Hippocampal formation (tissue), 2 donors: ENCODE measurements at places on chromosomes 1 and 21.

GRCh38 chr1:114135786-114136185 lies 17.9 kb downstream of the SYT6 start:
- no peak for DNase-seq

DNA sequence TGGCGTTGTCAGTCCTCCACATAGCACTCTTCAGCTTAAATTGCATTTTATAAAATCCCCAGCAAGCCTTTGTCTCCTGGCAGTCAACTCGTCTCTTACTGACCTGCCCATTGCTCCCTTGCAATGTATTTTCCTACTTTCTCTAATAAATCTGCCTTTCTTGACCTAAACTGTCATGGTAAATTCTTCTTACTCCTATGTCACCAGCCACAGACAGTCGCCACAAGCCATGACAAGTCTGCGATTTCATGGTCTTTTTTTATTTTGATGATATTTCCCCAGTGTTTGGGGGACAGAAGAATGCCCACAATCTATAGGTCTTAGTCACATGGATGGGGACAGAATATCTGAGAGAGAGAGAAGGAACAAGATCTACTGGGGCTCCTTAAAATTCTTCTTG lies 8.4 kb downstream of the IFNAR2 start:
- DNase-seq = no peak

- DNase-seq = no peak
Observed at GRCh38 chr1:243409284-243409683, 153.4 kb downstream of the SDCCAG8 start.

DNA sequence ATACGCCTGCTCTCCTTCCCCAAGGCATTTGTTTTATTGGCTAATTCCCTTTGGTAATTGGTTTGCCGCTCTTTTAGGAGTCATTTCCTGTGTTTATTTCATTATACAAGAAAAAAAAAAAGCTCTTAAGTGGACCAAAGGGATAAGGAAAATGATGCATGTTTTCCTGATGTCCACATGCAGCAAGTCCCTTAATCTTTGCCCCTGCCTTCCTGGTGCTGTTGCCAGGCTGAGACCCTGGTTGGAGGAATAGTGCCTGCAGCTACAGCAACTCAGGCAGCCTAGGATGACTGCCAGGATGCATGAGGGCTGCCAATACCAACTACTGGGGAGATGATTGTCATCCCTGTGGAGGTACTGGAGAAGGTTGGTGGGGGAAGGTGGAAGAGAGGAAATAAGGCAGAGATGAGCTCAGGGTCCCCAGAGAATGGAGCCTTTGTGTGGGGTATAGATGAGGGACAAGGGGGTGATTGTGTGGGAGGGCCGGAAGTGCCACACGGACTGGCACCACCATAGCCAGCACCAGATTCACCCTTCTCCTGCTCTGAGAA lies 6.1 kb upstream of the GATAD2B start:
- DNase-seq = peak; percentile 88

DNA sequence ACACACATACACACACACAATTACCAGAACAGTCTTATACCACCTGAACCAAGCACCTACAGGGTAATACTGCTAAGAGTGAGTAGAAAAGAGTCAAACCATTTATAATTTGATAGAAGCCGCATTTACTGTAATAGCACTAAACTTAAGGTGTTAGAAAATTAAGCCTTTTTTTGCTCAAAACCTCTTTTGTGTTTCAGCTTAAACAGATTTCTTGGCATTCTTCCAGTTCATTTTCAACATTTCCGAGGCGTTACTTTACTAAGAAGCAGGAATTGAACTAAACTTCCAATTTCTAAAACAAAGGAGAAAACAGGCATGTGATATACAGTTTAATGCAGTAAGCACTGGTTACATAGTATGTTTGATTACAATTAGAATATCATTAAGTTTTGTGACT lies 387.2 kb downstream of the NCAM2 start:
- DNase-seq = no peak

DNA sequence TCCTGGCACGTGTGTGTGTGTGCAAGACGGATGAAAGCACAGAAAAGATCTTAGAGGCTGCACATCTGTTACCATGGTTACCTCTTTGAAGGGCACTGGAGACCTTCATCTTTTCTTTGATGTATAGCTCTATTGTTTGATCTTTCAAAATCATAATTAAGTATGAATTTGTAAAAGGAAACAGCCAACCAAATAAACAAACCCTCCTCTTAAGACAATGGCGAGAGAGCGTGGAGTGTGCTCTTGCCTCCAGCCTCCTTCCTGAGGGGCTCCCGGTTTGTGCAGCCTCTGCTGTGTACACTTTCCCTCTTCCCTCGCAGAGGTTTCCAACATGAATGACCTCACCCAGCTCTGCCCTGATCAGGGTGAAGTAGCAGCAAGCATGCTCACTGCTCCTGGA lies 27.9 kb downstream of the CACNA1S start:
- DNase-seq = no peak

DNA sequence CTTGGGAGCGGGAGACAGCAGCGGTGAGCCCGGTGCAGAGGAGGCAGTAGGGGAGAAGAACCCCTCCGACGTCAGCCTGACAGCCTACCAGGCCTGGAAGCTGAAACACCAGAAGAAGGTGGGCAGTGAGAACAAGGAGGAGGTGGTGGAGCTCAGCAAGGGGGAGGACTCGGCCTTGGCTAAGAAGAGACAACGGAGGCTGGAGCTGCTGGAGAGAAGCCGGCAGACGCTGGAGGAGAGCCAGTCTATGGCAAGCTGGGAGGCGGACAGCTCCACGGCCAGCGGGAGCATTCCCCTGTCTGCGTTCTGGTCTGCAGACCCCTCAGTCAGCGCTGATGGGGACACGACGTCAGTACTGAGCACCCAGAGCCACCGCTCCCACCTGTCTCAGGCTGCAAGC lies 32.9 kb downstream of the STYXL2 start:
- DNase-seq = no peak

GRCh38 chr1:178614286-178614685 lies 101.4 kb downstream of the TEX35 start:
- no peak for DNase-seq

DNA sequence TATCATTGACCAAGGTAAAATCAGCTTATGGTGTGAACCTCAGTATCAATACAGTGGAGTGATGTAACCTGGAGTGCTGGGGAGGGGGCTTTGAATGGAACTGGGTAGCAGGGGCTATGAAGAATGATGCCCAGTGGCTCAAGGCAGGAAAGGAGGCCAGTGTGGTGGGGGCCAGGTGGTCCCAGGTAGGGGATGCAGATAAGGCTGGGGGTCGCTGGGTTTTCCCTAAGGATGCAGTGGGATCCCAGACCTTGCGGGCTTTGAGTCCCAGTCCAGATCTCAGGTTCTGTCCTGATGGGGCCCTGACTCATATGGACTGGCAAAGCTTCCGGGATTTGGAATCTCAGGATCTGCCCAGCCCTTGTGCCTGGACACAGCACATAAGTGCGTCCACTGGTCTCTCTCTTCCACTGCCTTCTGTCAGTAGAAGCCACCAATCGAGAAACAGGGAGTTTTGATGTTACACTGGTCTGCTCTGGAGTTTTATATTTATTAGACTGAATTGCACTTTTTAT lies 52.0 kb downstream of the S100B start:
- no peak for DNase-seq

GRCh38 chr21:24636696-24637095 lies 970.6 kb downstream of the MRPL39 start:
- no peak for DNase-seq

- DNase-seq = no peak
Observed at GRCh38 chr21:17539743-17540341, 27.0 kb downstream of the CXADR start.

GRCh38 chr1:240608707-240609106 lies 3.2 kb downstream of the GREM2 start:
- no peak for DNase-seq

GRCh38 chr1:66681686-66682085 lies 70.6 kb upstream of the DYNLT5 start:
- DNase-seq = no peak

DNA sequence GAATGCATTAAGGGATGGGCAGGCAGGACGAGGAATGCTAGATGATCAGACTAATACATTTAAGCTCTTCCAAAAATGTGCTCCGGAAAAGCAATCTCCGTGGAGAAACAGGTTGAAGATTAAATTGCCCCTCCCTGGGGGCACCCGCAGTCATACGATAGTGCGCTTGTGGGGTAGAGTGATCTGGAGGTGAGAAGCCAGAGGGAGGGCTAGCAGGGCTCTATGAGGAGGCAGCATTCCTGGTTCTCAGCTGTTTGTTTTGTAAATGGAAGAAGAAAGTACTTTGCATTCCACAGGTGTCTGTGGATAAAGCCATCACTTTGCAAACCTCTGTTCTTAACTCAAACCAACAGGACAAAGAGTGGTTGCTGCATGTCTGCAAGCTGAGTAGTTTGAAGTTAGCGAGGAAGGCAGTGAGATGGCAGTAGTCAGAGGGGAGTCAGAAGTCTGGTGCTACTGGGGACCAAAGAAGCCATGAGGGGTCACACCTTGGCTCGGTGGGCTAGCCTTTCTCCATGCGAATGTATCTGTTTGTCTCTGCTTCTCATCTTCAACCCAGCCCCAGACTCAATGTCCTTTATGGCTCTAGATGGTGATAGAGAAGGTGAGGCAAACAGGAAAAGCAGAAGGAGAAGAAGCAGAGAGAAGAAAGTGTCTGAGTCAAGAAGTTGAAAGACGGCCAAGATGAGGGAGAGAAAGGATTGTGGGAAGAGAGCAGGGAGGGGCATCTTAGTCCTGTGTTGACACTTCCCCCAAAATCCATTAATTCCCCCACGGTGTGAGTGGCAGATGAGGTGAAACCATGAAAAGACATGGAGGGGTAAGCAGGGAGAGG lies 65.2 kb upstream of the GJA8 start:
- DNase-seq = no peak

DNA sequence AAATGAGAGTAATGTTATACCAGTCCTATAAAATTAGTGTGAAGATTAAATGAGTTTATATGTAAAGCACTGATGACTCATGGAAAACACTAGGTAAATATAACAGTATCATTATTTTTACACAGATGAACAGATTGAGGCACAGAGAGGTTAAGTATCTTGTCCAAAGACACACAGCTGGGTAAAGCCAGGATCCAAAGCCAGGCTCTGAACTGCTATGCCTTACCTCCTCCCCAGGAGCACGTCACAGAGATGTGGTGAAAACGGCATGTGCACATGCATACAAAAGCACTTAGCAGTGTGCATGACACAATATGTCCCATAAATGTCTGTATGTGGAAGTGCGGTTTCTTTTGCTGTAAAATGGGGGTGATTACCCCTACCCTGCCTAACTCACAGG lies 56.9 kb downstream of the MAN1C1 start:
- no peak for DNase-seq

- no peak for DNase-seq
Observed at GRCh38 chr21:33974513-33975468, 59.2 kb upstream of the ATP5PO start.

DNA sequence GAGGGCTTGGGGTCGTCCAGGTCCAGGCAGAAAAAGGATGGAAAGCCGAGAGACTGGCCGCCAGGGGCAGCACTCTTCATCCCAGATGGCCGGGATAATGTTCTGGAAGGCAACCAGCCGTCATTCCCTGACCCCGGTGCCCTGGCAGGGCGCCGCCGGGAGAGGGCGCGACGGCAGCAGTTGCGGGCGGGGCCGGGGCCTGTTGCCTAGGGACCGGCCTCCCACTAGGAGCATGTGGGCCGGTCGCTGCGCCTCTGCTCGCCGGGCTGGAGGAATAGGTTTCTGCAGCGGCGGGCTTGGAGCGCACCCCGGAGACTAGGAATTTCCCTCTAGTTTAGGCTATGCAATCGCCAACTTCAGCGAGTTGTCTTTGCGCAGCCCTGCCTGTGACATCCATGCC lies 11.0 kb downstream of the DMRTB1 start:
- DNase-seq = peak; percentile 47

- DNase-seq = no peak
Observed at GRCh38 chr1:202161151-202162046, 997 bp upstream of the PTPN7 start.

DNA sequence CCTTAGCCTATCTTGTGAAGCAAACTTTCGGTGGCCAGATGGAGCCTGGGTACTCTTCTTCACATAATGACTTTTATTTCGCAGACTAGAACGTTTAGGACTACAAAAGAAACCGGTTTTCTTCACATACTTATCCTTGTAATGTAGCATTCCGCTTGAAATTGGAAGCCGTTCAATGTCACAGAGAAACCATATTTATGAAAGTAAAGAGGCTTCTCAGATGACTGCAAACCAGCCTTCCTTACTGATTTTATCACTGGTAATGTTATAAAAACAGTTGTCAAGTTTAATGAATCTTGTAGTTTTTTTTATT lies 94.1 kb downstream of the PPIAL4G start:
- DNase-seq = no peak

DNA sequence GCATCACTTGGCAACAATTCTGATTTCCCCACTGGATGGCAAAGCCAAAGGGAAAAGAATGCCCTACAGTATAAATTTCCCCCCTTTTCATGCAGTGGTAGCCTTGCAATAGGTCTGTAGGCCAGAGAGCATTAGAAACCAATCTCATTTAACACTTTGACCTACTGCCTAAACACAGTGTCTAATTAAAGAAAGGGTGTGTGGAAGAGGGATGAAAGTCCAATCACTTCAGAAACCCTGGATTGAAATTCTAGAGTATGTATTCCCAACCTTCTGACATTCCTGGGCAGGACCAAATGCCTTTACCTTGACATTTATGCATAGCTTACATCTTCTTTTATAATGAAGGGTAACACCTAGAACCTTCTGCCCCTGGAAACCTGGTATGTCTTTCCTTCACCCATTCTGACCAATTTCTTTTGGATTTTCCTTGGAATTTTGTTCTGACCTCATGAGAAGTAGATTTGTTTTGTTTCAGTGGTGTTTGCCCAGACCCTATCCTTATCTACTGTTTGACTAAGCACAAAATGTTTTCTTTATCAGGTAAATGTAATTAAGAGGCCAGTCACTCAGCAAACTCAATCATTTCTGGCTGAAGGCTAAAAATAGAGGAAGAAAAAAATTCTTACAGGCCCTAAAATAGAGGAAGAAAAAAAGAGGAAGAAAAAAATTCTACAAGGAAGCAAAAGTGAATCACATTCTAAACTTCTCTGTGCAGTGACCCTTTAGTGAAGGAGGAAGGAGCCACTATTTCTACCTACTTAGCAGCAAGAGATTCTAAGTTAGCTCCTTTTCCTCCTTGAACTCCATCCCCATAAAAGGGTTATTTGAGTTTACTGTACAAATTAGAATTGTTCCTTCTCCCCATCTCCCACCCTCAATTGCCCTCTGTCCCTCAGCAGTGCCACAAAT lies 129.5 kb upstream of the DSCAM start:
- DNase-seq = peak; percentile 3

- DNase-seq = no peak
Observed at GRCh38 chr1:110771245-110772022, 96.7 kb upstream of the KCNA3 start.

DNA sequence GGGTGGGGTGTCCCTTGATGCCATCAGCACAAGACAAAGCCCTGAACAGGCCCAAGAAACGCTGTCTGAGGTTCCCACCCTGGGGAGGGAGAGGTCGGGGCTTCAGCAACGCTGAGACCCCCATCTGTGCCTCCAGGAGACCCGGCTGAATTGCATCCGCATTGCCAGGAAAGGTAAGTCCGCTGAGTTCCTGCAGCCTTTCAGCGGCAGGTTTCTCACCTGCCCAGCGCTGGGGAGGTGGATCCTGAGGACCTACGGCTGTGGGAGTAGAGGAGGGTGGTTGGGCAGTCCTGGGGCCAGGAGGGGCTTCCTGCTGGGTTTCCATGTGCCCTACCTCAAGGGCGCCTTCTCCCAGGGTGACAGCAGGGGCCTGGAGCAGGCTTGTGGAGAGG lies 47.5 kb downstream of the PTPRU start:
- DNase-seq = no peak
